ENCODE measurements at places on chromosomes 12 and 14. TPM values are rescaled to one million over a fixed set of nuclear protein-coding genes. Genes with fewer than 3 reads are reported as not detected.

Gene CLEC1B
- not detected for total RNA-seq

Gene KERA
- total RNA-seq, result not detected

Gene OTUB2
- 2.7 TPM for total RNA-seq

Gene KCNA5
- total RNA-seq, result 0.03 TPM

Gene TCP11L2
- 2.4 TPM for total RNA-seq

Gene TMEM30B
- 0.25 TPM for total RNA-seq

All from A549 treated with AZD2906 at 1 μM for 4 hours (cell line).